ENCODE measurements at places on chromosomes 7 and 10.

DNA sequence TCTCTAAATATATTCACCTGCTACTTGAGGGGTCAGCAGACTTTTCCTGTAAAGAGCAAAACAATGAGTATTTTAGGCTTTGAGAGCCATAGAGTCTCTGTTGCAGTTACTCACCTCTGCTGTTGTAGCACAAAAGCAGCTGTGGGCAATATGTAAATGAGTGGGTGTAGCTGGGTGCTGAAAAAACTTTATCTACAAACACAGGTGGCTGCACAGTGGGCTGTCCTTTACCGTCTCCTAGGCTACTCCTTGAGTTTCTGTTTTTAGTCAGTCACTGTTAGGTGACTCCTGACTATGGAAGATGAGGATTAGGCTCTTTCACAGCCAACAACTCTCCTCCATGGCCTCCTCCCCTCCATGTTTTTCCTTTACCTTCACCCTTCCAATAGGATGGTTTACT lies 286.1 kb upstream of the C7orf33 start:
- DNase-seq = no peak

DNA sequence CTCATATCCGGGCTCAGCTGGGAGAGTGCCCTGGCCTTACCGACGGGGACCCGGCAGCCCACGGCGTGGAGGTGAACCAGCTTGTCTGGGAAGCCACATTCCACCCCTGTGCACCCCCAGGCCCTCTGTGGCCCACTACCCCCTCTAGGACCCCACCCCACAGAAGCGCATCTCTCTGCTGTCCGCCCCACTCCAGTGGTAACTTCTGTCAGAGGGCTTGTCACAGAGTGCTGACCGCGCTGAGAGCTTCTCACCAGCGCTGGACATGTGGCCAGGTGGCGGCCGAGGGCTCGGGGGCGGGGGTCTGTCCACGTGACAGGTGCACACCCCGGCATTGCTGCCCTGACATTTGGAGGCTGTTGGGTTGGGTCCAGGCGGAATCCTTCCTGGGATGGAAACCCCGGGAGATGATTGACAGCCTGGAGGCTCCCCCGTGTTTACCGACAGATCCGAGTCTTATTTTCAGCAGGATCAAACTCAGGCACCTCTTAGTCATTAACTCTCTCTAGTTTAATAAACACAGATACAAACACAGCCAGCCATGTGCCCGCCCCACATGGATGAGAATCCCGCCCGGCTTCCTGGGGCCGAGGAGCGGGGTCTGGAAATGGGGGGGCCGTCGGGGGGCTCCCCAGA lies 5.1 kb downstream of the ELFN1 start:
- no peak for DNase-seq

DNA sequence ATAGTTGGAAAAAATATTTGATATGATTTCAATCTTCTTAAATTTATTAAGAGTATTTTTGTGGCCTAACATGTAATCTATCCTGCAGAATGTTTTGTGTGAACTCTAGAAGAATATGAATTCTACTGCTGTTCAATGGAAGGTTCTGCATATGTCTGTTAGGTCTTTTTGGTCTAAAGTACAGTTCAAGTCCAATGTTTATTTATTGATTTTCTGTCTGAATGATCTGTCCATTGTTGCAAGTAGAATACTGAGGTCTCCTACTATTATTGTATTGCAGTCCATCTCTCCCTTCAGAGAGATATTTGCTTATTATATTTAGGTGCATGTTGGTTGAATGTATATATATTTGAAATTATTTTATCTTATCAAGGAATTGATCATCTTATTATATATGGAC lies 18.9 kb upstream of the DYNC1I1 start:
- DNase-seq = no peak

- no peak for DNase-seq
Measured at GRCh38 chr7:81256991-81257390, 338.1 kb upstream of the SEMA3C start.

DNA sequence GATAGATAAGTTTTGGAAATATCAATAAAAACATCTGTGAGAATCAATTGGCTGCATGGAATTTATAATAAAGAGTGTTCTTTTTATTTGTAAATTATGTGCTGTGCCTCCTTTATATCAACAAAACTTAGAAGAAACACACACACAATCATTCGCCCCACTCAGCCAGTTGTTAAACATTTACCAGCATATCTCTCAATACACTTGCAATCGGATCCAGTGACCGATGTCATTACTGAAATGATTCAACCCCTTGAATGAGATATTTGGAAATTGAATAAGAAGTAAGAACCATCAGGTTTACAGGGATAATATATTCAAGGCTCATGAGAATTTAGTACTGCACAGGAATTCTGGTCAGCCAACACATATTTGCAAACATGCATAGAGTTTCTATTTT lies 35.6 kb downstream of the TAF3 start:
- no peak for DNase-seq

GRCh38 chr10:47094126-47094525 lies 182.9 kb downstream of the PTPN20 start:
- DNase-seq = no peak

DNA sequence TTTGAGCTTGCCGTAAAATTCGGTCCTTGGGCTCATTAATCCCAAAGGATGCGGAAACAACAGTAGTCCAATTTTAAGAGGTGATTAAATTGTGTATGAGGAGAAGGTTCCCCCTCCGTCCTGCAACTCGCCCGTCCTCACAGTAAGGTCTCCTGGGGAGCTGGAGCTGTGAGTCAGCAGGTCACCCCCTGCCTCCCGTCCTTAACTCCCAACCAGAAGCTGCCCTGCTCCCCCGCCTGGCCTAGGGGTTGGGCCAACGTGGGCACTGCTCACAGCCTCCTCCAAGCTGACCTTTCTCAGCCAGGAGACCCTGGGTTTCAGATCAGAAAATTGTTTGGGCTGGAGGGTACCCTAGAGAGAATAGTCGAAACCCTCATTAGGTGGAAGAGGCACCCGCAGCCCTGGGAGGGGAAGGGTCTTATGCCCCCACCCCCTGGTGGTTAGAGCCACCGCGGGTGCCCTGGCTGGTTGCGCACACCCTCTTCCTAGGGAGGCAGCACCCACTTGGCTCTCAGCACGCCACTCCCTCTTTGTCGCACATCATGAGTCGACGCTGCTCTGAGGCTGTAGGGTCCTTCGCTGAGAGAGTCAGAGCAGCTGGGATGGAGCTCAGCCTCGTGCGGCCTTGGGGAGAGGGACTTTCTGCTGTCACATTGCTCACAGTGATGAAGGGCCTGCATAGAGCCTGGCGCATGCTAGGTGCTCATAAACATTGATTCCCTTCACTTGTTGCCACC lies 131.2 kb downstream of the TACC2 start:
- no peak for DNase-seq

- no peak for DNase-seq
Measured at GRCh38 chr7:29343399-29343798, 148.8 kb downstream of the CHN2 start.

GRCh38 chr10:22676435-22676834 lies 37.9 kb downstream of the PIP4K2A start:
- no peak for DNase-seq

DNA sequence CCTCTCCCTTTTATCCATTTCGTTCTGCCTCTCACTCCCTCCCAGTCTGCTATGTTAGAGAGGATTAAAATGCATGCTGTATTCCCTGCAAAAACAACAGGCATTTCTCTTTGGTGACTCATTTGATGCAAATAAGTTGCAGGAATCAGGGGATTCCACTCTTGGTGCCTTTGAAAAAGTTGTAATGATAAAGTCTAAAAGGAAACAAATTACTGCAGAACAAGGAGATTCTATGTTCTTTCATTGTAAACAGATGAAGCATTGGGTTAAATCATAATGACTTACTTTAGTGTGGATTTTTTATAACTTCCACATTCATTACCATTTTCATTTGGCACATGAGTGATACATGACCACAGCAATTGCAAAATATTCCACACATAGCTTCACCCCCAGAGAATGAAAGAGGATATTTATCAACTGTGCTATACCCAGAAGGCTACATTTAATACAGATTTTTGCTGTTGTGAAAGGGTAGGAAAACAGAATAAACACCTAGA lies 33.4 kb upstream of the ABLIM1 start:
- no peak for DNase-seq

DNA sequence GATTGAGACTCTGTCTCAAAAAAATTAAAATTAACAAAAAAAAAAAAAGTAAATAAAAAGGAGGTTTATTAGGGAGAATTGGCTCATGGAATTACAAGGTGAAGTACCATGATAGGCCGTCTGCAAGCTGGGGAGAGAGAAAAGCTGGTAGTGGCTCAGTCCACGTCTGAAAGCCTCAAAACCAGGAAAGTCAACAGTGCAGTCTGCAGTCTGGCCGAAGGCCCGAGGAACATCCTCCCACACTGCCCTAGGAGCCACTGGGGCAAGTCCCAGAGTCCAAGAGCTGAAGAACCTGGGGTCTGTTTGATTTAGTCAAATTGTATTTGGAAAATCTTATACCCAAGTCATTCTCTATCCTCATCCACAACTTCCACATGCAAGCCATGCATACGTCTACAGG lies 59.0 kb upstream of the RAB18 start:
- DNase-seq = no peak

GRCh38 chr7:32251659-32252058 lies 181.5 kb upstream of the PDE1C start:
- no peak for DNase-seq

DNA sequence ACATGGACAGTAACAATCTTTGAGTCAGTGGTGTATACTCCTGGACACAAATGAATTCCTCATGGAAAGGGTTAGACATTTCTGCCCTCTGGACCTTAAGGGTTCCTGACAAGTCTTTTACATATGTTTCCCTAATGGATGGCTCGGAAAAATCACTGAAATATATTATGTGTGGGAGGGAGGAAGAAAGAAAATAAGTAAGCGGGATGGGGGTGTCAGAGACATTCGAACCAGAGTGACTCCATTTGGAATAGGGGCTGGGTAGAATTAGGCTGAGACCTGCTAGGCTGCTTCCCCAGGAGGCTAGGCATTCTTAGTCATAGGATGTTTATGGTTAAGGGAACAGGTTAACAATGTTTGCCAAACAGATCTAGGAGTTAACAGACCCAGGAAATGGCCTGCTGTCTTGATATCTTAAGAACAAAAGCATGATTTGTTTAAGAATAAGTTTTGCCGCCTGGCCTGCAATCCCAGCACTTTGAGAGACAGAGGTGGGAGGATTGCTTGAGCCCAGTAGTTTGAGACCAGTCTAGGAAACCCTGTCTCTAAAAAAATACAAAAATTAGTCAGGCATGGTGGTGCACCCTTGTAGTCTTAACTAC lies 1241.7 kb downstream of the TYW1 start:
- no peak for DNase-seq

GRCh38 chr10:129949411-129949810 lies 14.7 kb downstream of the EBF3 start:
- no peak for DNase-seq

- DNase-seq = no peak
Measured at GRCh38 chr7:14836571-14837189, 65.9 kb downstream of the DGKB start.

DNA sequence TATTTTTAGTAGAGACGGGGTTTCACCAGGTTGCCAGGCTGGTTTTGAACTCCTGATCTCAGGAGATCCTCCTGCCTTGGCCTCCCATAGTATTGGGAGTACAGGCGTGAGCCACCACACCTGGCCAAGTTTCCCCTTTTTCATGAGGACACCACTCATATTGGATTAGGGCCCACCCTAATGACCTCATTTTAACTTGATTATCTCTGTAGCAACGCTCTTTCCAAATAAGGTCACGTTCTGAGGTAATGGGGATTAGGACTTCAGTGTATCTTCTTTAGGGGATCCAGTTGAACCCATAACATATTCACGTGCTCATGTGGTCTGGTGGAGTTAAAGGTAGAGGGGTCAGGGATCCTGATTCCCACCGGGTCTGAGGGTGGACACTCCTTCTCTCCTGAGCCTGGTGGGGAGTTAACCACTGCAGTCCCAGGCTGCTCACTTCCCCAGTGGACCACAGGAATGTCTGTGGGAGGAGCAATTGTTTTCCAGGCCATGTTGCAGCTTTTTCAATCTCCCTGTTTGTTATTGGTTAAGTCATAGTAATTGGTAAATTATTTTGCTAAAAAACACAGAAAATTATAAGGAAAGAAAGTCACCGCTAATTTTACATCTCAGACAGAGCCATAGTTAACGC lies 130.5 kb downstream of the GRK5 start:
- DNase-seq = no peak

GRCh38 chr10:111379534-111380187 lies 302.8 kb downstream of the ADRA2A start:
- no peak for DNase-seq

DNA sequence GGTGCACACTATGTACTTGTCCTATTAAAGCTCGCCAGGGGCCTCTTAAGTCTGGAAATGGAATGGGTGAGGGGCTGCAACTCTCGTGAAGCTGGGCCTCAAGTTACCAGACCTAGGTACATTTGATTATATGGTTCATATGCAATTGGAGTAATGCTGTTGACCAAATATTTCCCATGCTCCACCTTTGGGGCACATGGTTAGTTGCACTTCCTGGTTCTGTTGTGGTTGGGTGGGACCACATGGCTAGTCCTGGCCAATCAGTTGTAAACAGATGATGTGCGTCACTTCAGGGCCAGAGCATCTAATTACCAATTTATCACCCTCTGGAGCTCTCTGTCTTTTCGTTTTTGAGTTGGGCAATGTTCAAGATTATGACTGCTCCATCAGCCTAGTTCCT lies 39.5 kb upstream of the OPN4 start:
- DNase-seq = no peak

DNA sequence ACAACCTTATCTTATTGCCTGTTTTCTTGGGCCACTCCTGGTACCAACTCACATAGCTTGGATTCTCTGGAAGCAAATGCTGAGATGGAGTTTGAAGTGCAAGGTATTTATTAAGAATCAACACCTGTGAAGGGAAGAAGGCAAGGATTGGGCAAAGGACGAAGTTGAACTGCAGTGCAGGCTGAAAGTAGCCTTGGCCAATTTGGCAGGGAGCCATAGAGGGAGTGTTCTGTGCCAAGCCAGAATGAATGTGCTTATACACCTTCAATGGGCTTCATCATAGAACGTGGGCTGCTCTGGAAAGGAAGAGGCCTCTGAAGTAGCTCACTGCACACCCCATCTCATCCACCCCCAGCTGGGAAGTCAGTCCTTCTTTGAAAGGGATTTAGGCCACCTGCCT lies 79.8 kb upstream of the IFRD1 start:
- DNase-seq = no peak

- no peak for DNase-seq
Measured at GRCh38 chr10:43037942-43038782, 38.7 kb upstream of the RET start.
